ENCODE measurements at places on chromosomes 7 and 10.

DNA sequence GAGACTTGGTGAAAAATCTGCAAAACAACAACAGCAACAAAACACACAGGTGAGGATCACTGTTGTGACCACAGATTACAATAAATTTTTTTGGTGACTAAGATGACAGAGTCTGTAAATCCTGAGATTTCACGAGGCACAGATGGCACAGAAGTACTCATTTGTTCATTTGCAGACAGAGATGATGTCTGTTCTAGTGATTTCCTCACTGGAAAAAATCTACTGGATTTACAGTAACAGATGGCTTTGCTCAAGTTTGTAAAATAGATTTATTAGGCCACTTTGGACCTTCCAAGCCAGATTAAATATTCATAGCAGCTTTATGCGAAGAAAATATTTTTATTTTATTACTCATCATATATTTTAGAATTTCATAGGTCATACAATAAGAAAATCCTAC, 113.5 kb upstream of the IL6 start:
- no peak for DNase-seq

DNA sequence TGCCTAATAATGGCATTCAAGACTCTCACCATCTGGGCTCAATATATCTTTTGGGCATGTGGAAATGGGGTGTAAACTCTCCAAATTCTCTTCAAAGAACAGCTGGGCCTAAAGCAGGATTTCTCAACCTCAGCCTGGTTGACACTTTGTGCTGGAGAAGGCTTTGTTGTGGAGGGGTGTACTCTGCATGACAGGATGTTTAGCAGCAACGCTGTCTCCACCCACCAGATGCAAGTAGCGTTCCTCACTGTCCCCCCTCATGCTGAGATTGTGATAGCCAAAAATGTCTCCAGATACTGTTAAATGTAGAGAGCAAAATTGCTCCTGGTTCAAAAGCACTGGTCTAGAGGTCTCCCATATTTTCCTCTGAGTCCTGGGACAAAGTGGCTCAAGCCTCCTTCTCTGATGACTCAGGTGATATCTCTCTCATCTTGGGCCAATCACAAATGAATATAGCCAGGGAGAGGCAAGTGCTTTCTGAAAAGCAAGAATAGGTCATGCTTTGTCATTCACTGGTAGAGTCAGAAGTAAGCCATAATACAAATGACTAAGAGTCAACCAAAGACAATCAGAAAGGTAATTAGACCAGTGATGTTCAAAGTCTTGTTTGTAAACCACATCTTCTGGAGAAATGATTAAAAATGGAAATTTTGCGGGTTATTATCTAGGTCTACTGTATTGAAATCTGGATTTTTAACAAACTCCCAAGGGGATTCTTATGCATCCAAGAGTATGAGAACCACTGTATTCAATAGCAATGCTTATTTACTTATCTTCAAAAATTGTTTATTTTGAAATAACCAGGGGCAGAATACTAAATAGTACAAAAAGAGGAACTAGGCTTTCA, 330.8 kb downstream of the PTEN start:
- no peak for DNase-seq

GRCh38 chr10:91740353-91740924, 57.8 kb upstream of the TNKS2 start:
- DNase-seq = no peak

GRCh38 chr7:132044247-132044646, 487.8 kb upstream of the PODXL start:
- no peak for DNase-seq

GRCh38 chr7:88452646-88453045, 146.0 kb upstream of the STEAP4 start:
- DNase-seq = no peak
